Inflammatory macrophage treated with lipopolysaccharide for 4 hours (primary cell): ENCODE measurements at places on chromosomes 7 and 10.

DNA sequence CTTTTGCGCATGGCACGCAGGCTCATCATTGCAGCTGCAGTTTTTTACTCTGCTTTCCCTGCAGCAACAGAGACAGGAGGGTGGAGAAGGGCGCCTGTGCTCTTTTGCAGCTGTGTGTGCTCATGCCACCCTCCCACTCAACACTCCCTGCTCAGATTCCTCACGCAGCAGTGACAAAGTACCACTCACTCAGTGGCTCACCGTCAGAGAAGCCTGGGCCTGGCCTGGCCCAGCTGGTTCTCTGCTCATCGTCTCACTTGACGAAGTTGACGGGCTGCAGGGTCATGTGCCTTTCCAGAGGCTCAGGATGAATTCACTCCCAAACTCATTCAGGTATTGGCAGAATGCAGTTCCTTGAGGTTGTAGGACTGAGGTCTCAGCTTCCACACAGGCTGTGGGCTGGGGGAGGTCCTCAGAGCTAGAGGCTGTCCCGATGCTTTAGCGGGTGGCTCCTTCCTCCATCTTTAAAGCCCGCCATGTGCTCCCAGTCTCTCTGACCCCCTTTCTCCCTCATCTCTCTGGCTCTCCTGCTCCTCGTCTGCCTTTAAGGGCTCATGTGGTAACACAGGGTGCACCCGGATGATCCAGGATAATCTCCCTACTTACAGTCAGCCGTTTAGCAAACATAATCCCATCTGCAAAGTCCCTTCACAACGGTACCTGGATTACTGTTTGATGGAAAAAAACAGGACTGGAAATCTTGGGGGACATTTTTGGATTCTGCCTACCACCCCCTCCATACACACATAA is 25.8 kb downstream of the PTPRE start:
- DNase-seq, result no peak

DNA sequence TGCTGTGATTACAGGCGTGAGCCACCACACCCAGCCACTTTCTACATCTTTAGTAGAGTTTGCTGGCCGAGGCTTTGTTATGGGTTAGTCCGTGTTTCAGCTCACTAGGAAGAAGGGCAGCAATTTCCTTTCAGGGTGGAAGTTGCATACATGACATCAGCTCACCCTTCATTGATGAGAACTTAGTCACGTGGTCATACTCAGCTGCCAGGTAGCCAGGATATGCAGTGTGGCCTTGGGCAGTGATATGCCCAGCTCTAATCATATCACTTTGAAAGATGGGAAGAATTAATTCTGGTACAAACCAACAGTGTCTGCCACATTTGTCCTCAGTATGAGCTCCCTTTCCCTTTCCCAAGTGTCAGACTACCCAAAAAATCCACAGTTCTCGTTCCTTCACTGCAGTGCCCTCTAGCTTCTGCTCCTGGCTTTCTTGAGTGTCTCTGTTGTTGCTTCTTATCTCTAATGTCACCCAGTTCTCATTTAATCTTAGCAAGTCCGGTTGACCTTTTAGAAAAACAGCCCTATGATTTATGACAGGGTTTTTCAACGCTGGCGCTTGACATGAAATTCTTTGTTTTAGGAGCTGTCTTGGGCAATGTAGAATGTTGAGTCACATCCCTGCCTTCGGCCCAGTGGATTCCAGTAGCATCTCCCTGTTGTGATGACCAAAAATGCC is 108.7 kb upstream of the ITGB1 start:
- no peak for DNase-seq

- no peak for DNase-seq
Observed at GRCh38 chr7:42495256-42495655, 258.2 kb upstream of the GLI3 start.

DNA sequence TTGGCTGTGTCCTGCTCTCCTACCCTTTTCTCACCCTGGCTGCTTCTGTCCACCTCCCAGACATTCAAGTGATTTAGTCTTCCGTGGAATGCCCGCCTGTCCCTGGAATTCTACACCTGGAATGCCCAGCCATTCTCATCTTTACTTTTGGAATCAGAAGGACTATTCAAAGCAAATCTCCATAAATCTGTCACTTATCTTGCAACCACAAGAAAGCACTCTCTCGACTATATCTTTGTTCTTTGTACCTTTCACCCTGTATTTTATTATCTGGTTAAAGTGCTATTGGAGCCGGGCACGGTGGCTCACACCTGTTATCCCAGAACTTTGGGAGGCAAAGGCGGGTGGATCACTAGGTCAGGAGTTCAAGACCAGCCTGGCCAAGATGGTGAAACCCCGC is 79.3 kb upstream of the KMT2E start:
- DNase-seq, result no peak

- DNase-seq, result peak; percentile 27
Observed at GRCh38 chr10:100531761-100532160, 2.1 kb upstream of the NDUFB8 start.

GRCh38 chr10:126187399-126187798 is 200.9 kb downstream of the ADAM12 start:
- DNase-seq, result no peak

DNA sequence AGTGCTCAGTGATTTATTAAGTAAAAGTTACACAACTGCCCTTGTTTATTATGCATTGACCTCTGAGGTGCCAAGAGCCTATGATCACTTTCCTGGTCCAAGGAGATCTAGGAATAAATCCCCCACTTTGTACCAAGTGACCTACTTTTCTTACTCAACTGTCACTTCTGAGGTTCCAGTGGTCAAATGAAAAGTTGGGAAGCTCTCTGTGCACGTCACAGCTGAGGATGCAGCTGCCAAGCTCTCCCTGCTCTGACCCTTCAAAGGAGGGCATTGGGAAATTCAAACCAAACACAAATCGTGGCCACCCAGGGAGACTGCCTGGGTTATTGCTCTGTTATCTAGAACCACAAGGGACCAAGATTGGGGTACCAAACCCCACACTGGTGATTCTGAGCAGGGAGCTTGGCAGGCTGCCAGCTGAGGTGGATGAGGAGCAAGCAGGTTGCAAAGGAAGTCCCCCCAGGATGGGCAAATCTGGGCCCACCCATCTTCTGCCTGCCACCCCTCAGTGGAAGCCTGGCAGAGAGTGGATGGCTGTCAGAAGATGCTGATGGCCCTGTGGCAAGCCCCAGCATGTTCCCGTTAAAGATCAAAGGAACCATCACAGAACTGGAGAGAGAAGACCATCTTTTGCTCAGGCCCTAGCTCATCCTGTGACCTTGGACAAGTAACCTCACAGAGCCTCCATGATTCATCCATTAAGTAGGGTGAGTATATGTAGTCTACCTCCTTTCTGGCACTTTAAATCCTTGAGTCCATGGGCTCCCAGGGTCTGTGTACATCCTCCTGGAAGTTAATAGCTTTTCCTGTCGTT is 106.8 kb downstream of the PPP1R3C start:
- no peak for DNase-seq
